ENCODE measurements at places on chromosomes 12 and 14.
A peak's percentile ranks its signal among the peaks of the same experiment; 100 is the strongest.

DNA sequence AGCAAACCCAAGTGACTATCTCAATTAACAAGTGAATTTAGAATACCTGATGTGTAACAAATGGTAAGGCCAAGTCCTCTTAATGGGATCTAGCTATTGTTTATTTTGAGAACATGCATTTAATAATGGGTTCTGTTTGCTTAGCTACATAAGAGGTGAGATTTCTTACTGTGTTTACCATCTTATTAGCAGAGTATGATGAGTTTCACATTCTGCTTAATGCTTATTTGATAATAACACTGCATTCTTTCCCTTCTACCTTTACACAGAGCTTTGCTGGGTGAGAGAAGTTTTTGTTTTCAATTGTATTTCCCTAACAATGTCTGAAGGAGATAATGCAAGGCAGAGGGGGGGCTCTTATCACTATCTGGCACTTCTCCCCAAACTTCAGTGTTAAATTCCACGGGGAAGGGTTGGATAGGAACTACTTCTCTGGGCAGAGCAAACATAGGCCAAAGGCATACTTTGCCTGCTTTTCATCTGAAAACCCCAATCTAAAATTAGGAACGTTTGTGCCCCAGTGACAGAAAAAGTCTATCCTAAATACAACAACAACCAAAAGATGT, 129.0 kb upstream of the ATXN7L3B start:
- DNase-seq: no peak

- no peak for DNase-seq
These were observed 1009.5 kb upstream of the TMEM132C start for GRCh38 chr12:127257366-127257935.

DNA sequence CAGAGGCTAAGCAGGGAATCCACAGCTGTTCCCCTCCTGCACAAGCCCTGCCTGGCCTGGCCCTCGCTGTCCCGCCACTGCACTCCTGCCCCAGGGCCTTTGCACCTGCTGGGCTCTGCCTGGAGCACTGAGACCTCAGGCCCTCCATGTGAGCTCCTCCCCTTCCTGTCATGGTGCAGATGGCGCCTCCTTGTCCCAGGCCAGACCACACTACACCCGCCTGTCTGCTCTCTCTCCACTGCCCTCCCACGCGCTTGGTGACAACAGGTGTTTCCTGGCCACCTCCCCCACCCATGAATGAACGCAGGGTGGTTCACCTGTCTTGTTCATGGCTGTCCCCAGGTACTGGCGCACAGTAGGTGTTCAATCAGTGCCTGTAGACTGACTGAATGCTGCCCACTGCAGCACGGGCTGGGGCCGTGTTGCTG, 82.9 kb downstream of the NCOR2 start:
- DNase-seq: no peak

GRCh38 chr14:82445810-82446570, 912.3 kb upstream of the SEL1L start:
- DNase-seq: no peak

DNA sequence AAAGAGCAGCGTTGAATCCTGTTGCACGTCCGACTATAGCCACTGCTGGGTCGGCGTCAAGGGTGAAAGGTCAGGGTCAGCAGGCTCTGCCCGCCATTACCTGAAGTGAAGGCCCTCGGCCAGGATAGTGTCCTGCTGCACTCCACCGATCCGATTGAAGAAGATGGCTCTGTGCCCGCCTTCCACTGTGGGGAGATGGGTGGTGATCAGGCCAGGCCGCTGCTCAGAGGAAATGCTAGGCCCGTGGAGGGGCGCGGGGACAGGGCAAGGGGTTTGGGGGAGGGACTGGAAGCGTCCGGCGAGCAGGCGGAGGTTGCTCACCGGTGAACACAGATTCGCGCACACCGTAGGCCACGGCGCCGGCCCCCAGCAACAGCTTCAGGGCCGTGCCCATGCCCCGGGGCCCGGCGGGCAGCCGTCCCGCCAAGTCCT, 352 bp downstream of the PHB2 start:
- DNase-seq: no peak

DNA sequence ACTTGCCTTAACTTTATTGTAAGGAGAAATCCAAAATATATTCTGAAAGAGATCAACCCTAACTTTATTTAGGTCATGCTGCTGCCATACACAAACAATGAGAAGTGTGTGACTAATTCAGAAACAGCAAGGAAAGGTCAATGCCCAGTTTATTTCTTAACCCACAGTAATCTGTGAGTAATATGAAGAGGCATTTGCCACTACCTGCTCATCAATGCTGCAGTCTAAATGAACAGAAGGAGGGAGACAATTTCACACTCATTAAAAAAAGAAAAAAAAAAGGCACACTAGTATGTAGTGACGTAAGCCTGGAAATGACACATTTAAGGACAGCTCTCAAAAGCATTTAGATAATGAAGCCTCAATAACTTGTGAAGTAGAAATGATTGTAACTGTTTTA, 90.5 kb upstream of the FOXN3 start:
- DNase-seq: peak; percentile 30

DNA sequence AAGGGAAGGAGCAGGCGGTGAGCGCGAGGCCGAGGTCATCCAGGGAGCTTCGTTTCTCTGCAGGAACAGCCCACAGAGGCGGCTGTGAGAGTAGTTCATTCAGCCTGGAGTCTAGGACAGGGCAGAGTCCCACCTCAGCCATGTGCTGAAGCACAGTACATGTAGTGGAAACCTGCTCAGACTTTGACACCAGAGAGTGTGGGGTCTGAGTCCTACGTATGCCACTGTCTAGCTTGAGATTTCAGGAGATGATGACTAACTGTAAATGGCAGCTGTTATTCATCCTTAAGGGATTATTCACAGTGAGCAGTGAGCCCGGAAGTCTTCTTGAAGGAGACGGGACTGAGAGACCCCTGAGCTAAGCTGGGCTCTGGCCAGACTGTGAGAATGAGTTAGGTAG, 938 bp upstream of the SLC6A13 start:
- no peak for DNase-seq

DNA sequence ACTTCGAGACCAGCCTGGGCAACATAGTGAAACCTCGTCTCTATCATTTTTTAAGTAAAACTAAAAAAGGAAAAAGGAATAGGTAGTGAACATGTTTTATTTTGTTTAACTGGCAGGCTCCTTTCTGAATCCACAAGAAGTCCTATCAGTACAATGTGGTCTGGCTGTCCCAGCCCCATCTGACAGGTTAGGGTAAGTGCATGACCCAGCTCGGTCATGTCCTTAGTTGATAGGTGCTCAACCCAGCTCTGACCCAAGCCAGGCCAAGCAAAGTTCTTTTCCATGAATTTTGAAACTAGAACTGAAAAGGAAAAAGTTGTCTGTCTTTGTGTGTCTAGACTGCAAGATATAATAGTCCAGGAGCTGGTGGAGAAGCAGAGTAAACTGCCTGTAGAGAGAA, 4.7 kb upstream of the NRDE2 start:
- no peak for DNase-seq

DNA sequence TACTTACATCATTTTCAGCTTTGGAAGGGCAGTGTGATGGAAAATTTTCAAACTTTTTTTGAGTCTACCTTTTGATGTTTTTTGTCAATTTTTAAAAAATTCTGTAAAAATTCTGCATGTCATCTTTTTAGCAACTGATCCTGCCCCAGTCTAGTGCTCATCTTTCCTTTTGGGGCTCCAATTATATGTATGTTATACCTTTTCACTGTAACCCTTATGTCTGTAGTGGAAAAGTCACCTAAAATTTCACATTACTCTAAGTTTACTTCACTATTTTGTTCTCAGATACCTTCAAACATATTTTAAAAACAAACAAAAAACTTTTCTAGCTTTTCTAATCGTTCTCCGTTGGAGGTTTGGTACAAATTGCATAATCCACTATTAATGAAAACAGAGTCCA, 32.5 kb upstream of the MYRFL start:
- no peak for DNase-seq

DNA sequence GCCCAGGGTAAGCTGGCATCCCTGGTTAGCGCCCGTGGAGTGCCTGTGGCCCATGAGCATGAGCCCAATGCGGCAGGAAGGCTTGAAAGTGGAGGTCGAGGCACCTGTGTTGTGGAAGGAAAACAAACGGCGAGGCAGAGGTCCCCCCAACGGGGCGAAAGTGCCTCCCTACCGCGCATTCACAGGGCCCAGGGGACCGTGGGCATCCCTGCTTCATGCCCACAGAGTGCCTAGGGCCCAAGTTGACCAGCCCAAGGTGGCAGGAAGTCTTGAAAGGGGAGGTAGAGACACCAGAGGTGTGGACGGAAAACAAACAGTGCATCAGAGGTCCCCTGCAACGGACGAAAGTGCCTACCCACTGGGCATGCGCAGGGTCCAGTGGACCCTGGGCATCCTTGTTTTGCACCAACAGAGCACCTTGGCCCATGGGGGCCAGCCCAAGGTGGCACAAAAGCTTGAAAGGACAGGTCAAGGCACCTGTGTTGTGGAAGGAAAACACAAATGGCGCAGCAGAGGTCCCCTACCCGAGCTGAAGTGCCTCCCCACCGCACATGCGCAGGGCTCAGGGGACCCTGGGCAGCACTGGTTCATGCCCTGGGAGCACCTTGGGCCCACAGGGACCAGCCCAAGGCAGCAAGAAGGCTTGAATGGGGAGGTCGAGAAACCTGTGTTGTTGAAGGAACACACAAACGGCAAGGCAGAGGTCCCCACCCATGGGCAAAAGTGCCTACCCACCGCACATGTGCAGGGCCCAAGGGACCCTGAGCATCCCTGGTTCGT, 377.5 kb downstream of the ALG10 start:
- DNase-seq: no peak

DNA sequence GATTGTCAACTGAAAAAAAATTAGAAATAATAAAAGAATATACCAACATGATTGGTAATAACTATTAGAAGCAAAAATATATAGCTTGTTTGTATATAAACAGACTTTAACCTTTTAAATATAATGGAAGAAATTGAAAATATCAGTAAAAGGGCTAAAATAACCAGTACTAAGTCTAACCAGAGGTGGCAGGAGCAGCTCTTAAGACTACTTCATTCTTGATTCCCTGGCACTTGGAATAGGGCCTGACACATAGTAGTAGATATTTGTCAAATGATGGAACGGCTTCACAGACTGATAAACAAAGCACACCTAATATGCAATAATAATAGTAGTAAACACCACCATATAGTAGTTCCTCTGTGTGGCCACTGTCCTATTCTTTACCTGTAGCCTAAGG, 9.4 kb downstream of the TMEM63C start:
- DNase-seq: no peak

- no peak for DNase-seq
These were observed 230.8 kb downstream of the DPF3 start for GRCh38 chr14:72663076-72663487.

DNA sequence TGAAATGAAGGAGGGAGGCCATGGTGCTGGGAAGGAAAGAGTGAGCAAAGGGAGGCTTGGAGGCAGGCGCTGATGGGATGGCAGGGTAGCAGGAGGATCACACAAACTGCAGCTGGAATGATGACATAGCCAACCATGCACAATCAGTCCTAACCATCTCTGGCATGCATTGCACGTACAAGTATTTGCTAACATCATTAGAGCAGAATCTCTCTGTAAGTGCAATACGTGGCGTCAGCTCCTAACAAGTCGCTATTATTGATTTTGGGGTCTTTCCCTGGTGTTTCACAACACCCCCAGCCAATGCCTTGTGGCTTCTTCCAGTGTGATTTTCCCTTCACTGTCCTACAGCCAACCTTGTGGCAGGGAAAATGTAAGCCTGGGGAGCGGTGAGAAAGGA, 18.5 kb downstream of the BDKRB1 start:
- no peak for DNase-seq

DNA sequence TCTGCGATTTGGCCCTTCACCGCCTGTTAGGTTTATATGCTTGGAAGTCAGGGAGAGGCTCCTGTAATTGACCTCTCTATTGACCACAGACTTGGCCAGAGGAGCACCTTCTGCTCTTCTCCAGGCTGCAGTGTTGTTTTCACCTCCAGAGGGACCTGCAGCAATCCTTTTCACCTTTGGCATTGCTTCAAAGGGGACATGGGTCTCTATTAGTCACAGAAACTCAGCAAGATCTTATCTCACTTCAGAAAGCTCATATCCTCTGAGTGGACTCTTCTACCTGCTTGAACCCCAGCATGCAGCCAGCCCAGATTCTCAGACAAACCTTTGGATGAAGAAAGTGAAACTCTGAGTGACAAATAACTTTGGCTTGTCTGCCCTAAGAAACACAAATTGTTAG, 339.3 kb downstream of the NRXN3 start:
- no peak for DNase-seq

DNA sequence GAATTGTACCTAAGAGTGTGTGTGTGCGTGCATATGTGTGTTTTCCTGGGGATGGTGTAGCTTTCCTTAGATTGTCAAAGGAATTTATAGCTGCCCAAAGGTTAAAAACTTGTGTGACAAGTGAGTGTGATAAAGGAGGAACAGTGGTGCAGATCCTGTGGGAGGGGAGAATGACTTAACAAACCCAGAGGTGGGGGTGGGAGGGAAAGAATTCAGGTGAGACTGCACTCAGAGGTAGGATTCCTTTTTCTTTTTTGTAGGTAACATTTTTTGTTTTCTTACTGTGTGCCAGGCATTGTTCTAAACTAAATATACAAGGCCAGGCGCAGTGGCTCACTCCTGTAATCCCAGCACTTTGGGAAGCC, 45.3 kb upstream of the SINHCAF start:
- no peak for DNase-seq

DNA sequence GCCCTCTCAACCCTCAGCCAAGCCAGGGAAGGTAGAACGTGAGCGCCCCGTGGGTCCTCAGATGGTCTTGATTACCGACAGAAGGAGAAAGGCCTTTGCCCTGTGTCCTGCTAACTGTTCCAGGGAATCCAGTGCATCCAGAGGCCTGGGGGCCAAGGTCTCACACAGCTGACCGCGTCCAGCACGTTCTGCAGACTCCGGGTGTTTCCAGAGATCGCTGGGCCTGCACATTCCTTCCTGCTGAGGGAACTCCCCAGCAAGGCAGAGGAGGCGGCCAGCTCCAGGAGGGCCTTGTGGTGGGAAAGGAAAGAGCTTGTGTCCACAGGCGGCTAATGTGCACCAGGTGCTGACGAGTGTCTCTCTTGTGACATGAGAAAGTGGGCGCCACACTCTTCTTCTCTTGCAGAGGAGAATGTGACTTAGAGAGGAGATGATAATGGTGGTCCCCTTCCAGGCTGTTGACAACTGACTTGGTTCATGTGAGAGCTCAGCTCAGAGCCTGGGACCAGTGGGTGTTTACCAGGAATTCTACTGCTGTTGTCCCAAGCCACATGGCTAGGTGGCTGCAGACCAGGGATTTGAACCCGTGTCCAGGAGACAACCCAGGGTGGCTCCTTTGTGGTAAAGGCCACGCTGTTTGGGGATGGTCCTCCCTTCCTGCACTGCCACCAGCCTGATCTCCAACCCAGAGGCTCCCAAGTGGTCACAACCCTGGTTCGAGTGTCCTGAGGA, 46.8 kb upstream of the DLK1 start:
- no peak for DNase-seq

Data from foreskin melanocyte (primary cell).